T-helper 17 cell (primary cell): ENCODE measurements at places on chromosomes 2 and 18. TPM values are rescaled to one million over a fixed set of nuclear protein-coding genes. Genes with fewer than 3 reads are reported as not detected.

GRCh38 chr18:1302861-1303260 lies 398.2 kb downstream of the ADCYAP1 start:
- H3K4me3 ChIP-seq, result no peak overlapping the region
- no peak overlapping the region for H3K27ac ChIP-seq
- H3K4me1 ChIP-seq, result no peaks in the 10 kb centered on the region
- no peaks in the 10 kb centered on the region for H3K36me3 ChIP-seq

GRCh38 chr2:26559044-26559405 lies 81.1 kb upstream of the OTOF start:
- H3K27ac ChIP-seq, result no peak overlapping the region
- no peak overlapping the region for H3K4me3 ChIP-seq
- peaks cover 9% of the 10 kb centered on the region for H3K4me1 ChIP-seq
- H3K27me3 ChIP-seq, result peaks cover 92% of the 10 kb centered on the region
- H3K36me3 ChIP-seq, result peaks cover 3% of the 10 kb centered on the region

Gene COBLL1
- total RNA-seq, result 6.6 TPM

DNA sequence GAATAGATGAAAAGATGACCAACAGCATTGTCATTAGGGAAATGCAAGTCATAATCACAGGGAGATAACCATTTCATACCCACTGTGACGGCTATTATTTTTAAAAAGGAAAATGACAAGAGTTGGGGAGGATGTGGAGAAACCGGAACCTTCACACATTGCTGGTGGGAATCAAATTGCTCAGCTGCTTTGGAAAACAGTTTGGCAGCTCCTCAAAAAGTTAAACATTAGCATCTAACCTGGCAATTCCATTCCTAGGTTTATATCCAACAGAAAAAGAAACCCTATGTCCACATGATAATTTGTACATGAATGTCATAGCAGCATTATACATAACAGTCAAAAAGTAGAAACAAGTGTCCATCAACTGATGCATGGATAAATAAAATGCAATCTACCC lies 58.2 kb downstream of the KCNG3 start:
- H3K27me3 ChIP-seq, result peaks cover 30% of the 10 kb centered on the region
- no peak overlapping the region for H3K27ac ChIP-seq
- DNase-seq, result no peak
- H3K4me1 ChIP-seq, result no peaks in the 10 kb centered on the region
- no peaks in the 10 kb centered on the region for H3K36me3 ChIP-seq
- no peak overlapping the region for H3K4me3 ChIP-seq

- no peak overlapping the region for H3K27ac ChIP-seq
- H3K4me1 ChIP-seq, result no peaks in the 10 kb centered on the region
- peaks cover 6% of the 10 kb centered on the region for H3K27me3 ChIP-seq
- DNase-seq, result no peak
- H3K36me3 ChIP-seq, result peaks cover 2% of the 10 kb centered on the region
Observed at GRCh38 chr2:169086893-169087467, 17.6 kb downstream of the DHRS9 start.

DNA sequence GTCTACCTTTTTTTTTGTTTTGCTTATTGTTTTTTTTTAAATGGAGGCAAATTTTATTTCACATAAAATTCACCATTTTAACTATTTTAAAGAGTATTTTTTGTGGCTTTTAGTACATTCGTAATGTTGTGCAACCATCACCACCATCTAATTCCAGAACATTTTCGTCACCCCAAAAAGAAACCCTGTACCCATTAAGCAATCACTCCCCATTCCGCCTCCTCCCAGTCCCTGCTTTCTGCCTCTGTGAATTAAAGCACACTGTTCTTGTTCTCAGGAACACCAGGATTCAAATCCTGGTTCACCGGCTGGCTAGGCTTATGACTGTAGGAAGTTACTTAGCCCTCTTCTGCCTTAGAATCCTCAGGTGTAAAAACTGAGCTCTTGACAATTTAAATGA lies 36.9 kb upstream of the EPAS1 start:
- H3K4me1 ChIP-seq, result peaks cover 2% of the 10 kb centered on the region
- no peak for DNase-seq
- no peak overlapping the region for H3K27ac ChIP-seq
- H3K36me3 ChIP-seq, result no peaks in the 10 kb centered on the region
- H3K27me3 ChIP-seq, result peaks cover 12% of the 10 kb centered on the region

DNA sequence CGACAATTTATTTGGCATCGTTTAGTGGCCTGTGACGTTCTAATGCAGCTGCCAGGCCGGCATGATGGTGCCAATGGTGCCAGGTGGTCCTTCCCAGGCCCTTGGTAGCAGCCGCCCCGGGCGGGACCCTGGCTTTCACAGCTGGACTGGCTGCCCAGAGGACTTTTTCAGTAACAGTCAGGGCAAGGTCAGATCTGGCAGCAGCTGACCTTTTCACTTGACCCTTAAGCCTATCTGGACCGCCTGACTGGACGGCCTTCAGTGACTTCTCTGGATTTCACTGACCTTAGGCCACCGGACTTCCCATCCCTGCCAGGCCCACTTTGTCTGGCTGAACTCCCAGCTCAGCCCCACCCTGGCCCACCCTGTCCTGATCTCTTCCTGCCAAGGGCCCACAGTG lies 15.9 kb downstream of the TRIB2 start:
- peaks cover 77% of the 10 kb centered on the region for H3K4me1 ChIP-seq
- peaks cover 9% of the 10 kb centered on the region for H3K36me3 ChIP-seq
- DNase-seq, result no peak
- no peaks in the 10 kb centered on the region for H3K27me3 ChIP-seq
- peak overlapping the region; percentile 43 for H3K27ac ChIP-seq

Gene PKDCC
- total RNA-seq, result 1.2 TPM

DNA sequence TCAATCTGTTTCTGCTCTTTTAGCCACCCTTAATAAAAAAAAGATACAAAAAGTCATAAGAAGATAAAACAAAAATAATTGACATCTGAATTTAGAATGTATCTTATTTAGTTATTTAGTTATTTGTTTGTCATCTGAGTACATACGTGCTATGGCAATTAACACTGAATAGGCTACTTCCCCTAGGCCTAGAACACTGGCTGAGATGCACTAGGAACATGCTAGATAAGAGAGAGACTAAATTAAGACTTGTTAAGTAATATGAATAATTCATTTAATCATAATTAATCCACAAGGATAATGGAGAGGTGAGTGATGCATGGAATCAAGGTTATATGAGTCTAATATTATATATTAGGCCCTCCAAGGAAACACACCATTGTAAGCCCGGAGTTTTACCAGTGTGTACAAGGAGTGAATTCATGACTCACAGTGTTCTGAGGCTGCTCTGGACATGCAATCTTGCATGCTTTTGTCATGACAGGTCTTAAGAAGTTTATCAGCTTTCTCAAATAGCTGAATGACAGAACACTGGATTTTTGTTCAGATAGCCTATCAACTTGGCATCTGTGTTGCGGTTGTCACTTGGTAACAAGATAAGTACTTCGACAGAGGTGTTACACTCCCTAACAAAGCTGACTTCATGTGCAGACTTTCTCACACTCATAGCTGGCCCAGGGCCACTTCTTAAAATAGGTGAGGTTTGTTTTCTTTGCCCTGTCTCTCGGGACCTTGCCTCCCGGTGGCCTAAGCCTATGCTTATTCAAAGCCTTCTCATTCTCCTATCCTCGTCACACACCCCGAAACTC lies 5.0 kb upstream of the SERPINB2 start:
- DNase-seq, result no peak
- H3K4me3 ChIP-seq, result no peak overlapping the region
- no peak overlapping the region for H3K27ac ChIP-seq
- no peaks in the 10 kb centered on the region for H3K36me3 ChIP-seq

- no peaks in the 10 kb centered on the region for H3K27me3 ChIP-seq
- H3K4me3 ChIP-seq, result peak overlapping the region; percentile 72
- H3K4me1 ChIP-seq, result peaks cover 65% of the 10 kb centered on the region
Observed at GRCh38 chr2:218883491-218884490, 3.1 kb downstream of the WNT10A start.

DNA sequence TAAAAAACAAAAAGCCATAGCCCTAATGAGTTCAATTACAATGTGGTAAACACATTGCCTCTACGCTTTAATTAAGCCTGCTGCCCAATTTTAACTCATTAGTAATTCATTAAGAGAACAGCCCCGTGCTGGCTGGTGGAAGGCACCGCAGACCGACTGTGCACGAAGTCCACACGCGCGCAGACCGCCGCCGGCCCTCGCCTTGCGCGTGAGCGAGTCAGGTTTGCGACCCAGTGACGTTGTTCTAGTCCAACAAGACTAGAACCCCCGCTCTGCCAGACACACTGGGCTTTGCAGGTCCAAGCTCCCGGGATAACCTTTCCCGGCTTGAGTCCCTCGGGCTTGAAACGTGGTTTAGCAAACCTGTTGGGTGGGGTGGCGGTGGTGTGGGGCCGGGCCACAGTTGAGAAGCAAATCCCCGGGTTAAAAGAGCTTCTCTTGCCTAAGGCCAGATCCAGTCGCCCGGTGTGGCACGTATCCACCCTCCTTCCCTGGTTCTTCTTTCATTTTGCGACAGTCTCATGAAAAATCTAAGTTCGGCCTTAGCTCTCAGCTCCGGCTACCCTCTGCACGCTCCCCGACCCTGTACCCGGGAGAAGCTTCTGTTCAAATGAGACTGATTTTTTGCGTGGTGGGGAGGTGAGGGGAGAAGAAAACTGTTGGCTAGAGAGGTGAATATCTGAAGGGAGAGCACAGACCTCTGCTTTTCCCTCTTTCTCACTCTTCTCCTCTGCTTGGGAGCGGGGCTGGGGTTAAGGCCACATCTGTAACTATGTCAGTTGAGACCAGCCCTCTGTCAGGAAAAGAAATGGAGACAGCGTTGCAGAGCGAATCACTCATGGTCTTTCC lies 11.1 kb upstream of the SKOR2 start:
- peaks cover 2% of the 10 kb centered on the region for H3K36me3 ChIP-seq
- no peak overlapping the region for H3K27ac ChIP-seq
- DNase-seq, result no peak
- no peak overlapping the region for H3K4me3 ChIP-seq
- no peaks in the 10 kb centered on the region for H3K4me1 ChIP-seq

- H3K36me3 ChIP-seq, result no peaks in the 10 kb centered on the region
- no peak for DNase-seq
- H3K27me3 ChIP-seq, result no peaks in the 10 kb centered on the region
- no peaks in the 10 kb centered on the region for H3K4me1 ChIP-seq
- no peak overlapping the region for H3K4me3 ChIP-seq
- no peak overlapping the region for H3K27ac ChIP-seq
Observed at GRCh38 chr2:106011380-106011779, 182.7 kb downstream of the UXS1 start.

DNA sequence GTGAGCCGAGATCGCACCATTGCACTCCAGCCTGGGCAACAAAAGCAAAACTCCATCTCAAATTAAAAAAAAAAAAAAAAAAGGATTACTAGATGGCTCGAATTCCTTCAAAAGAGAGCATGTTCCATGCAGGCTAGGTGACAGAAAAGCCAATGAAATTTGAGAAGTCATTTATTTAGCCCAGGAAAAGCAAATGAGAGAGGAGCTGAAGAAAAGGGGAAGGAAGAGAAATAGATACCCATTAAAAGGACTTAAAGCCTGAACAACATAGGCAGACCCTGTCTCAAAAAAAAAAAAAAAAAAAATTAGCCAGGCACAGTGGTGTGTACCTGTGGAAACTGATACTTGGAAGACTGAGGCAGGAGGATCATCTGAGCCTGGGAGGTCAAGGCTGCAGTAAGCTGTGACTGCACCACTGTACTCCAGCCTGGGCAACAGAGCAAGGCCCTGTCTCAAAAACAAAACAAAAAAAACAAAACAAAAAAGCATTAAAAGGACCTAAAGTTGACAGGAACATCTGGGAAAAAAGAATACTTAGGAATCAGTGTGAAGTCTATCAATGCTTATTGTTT lies 11.1 kb downstream of the SEPTIN10 start:
- H3K36me3 ChIP-seq, result no peaks in the 10 kb centered on the region
- no peak overlapping the region for H3K4me3 ChIP-seq
- H3K27ac ChIP-seq, result peak overlapping the region; percentile 9
- no peak for DNase-seq
- H3K4me1 ChIP-seq, result no peaks in the 10 kb centered on the region
- peaks cover 24% of the 10 kb centered on the region for H3K27me3 ChIP-seq

Gene EFHD1
- 1.1 TPM for total RNA-seq

DNA sequence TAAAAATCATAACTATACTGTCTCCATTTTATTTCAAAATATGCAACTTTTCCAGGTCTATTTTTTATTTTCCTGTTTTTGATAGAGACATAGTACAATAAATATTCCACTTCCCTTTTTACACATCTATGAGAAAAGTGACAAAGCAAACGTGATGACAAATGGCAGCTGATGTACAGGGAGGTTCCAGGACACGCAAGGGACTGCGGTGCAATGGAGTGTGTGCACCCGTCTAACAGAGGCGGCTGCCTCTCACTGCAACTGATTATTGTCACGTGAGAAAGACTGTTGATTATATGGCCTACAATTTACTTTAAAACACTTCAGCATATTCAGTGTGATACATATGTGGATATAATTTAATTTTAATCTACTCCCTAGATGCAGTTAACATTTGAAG lies 142.6 kb downstream of the LRRC30 start:
- H3K36me3 ChIP-seq, result no peaks in the 10 kb centered on the region
- H3K27me3 ChIP-seq, result no peaks in the 10 kb centered on the region
- H3K27ac ChIP-seq, result no peak overlapping the region
- no peaks in the 10 kb centered on the region for H3K4me1 ChIP-seq
- no peak for DNase-seq

Gene GRHL1
- 0.60 TPM for total RNA-seq

Gene CD207
- total RNA-seq, result not detected

Gene RAPH1
- 6.1 TPM for total RNA-seq

DNA sequence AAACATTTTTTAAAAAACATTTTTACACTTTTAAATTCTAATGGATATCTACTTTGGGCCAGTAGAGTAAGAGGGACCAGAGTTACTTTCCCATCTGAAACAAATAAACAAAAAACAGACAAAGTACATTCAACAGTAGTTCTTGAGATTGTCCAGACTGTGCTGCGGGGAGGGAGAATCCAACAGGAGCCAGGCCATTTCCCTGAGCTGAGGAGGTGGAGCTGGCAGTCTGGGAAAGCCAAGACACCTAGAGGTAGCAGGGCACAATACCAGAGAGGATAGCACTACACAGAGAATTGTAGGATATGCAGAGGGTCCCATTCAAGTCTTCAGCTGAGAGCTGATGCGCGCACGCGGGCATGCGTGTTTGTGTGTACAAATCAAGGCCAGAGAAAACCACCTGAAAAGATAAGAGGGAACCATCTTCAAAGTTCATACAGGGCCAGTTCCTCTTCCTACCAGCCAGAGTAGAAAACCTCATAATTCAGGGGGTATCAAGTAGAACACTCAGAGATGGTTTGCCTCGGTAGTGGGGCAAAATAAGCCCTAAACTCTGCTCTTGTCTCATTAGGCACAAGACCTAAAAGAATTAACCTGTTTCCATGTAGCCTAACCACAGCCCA lies 44.0 kb downstream of the PTRHD1 start:
- H3K4me3 ChIP-seq, result no peak overlapping the region
- no peak for DNase-seq
- H3K4me1 ChIP-seq, result peaks cover 9% of the 10 kb centered on the region
- no peaks in the 10 kb centered on the region for H3K27me3 ChIP-seq
- peaks cover 7% of the 10 kb centered on the region for H3K36me3 ChIP-seq

GRCh38 chr2:161316701-161317100 lies 8.5 kb downstream of the PSMD14 start:
- peaks cover 20% of the 10 kb centered on the region for H3K4me1 ChIP-seq
